Activated CD4-positive, alpha-beta T cell treated with anti-CD3 and anti-CD28 coated beads, Interleukin-10, Interleukin-2, amounts not matched to agents 100 ng/mL and 50 ng/mL, durations not matched to agents 16 hours and 8 hours (primary cell): ENCODE measurements at places on chromosomes 7 and 10.

GRCh38 chr7:33516568-33516967 is 387.2 kb downstream of the BBS9 start:
- no peak for DNase-seq

- DNase-seq: peak; percentile 46
These were observed 928.7 kb downstream of the IPMK start for GRCh38 chr10:57338823-57339558.

DNA sequence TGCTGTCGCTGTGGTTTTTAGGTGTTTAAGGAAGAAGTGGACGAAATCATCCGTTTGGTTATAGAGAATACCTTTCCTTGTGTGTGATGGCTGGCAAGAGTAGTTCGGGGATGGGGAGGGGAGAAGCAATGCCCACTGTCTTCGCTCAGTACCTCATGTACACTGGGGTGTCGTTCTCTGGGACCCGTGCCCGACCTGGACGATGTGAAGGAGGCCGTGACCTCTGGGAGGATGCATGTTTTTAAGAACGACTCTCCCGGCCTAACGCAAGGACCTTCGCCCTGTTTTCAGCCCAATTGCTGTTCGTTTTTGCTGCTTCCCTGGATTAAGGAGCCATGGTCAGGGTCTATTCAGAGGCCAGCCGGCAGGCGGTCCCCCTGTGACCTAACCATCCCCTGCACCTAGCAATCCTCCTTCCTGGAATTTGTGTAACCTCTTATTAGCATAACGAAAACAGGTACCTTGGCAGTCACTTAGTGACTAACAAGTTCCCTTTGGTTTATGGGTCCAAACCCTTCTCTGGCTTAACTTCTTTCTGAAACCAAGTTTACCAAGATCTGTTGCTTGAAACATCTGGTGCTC is 1.3 kb downstream of the NFE2L3 start:
- DNase-seq: peak; percentile 65

DNA sequence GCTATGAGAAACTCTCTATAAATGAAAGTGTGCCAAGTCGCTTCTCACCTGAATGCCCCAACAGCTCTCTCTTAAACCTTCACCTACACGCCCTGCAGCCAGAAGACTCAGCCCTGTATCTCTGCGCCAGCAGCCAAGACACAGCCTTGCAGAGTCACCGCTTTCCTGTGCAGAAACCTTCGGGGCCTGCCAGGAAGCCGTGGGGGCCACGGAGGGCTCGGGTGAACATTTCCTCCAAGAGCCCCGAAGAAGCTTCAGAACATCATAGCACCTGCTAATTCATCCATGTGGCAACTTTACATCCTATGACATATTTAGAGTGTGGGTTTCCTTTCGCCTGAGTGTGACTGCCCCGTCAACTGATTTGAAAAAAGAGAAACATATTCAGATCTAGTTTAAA is 55.7 kb upstream of the PRSS58 start:
- DNase-seq: no peak

DNA sequence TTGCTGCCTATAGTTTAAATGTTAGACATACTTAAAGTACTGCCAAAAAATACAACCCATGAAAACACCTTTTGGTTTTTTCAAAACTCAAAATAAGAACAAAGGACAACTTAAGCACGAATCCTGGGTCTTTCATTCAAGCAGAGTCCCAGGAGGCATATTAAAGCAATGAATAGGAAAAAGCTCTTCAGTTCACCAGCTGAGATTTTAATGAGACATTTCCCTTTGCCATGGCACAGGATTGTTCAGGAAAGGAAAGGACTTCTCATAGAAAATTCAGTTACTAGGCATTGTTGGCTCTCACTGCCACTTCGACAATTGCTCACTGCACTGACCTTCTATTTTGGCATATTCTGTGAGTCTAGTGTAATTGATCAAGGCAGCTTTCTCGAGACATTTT is 133.5 kb upstream of the FEZF1 start:
- DNase-seq: no peak

GRCh38 chr7:79050603-79051002 is 402.9 kb downstream of the MAGI2 start:
- no peak for DNase-seq

- no peak for DNase-seq
These were observed 11.0 kb upstream of the TNKS2 start for GRCh38 chr10:91787258-91787657.

GRCh38 chr10:51397695-51398094 is 301.7 kb downstream of the CSTF2T start:
- DNase-seq: no peak

- no peak for DNase-seq
These were observed 544.9 kb upstream of the ADARB2 start for GRCh38 chr10:2282202-2282601.

- DNase-seq: no peak
These were observed 367.6 kb downstream of the HGF start for GRCh38 chr7:81402227-81402626.

- DNase-seq: no peak
These were observed 75.0 kb downstream of the POM121L12 start for GRCh38 chr7:53110425-53110824.

GRCh38 chr7:127391591-127392181 is 822 bp downstream of the ZNF800 start:
- peak; percentile 64 for DNase-seq

- DNase-seq: no peak
These were observed 708 bp upstream of the GPR85 start for GRCh38 chr7:113087071-113087998.

- DNase-seq: no peak
These were observed 196.1 kb upstream of the LRGUK start for GRCh38 chr7:133931053-133931452.

DNA sequence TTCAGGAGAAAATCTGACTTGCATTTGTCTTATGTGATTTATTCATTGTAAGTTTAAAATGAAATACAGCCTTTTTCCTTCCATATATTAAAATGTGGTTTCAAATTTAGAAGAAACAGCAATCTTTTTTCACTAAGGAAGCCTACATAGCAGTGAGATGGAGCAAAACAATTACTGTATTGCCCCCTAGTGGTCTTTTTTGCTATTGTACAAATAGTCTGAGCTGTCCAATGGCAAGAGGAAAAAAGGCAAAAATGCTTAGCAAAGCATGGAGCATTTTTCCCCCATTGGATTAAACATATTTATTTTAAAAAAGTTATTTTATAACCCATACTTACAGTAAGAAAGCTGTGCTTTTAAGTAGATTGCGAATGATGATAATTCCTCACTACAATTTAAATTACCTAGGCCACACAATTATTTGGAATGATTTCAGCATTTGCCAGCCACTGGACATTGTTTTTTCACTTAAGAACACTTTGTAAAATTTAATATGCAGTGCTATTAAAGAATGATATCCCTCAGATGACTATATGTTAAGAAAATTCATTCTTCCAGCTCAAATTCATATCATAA is 119.5 kb downstream of the CPED1 start:
- peak; percentile 66 for DNase-seq

GRCh38 chr7:54180796-54181195 is 361.4 kb upstream of the VSTM2A start:
- no peak for DNase-seq

DNA sequence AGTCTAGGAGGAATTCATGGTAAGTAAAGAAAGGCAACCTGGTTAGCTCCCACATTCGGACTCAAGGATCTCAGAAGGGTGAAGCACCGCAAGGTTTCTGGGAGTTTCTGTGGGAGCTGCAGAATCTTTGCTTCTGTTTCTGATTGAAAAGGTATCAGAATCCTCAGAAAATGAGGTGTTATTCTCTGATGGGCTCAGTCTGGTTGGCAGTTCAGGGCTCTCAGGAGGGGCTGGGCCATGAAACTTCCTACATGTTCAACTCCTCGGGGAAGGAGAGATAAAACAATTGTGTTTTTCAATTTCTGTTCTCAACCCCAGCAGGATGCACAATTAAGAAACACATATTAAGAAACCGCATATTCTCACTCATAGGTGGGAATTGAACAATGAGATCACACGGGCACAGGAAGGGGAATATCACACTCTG is 9.1 kb downstream of the OR2A7 start:
- DNase-seq: no peak

- DNase-seq: no peak
These were observed 295.8 kb downstream of the CELF2 start for GRCh38 chr10:11313463-11313862.

DNA sequence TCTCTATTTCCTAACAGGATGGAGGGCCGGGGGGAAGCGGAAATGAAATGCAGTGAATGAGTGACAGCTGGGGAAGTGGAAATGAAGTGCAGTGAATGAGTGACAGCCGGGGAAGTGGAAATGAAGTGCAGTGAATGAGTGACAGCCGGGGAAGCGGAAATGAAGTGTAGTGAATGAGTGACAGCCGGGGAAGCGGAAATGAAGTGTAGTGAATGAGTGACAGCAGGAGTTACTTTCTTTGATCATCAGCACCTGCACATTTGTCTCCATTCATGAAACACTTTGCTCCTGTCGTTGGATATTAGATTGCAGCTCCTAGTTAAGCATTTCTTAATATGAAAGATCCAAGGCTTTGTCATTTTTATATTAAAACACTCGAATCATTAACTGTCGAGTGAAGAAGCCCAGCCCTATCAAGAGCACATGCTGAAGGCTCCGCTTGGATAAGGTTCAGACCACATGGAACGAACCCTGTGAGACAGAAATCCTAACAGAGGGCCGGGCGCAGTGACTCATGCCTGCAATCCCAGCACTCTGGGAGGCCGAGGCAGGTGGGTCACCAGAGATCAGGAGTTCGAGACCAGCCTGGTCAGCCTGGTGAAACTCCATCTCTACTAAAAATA is 406.0 kb upstream of the ADARB2 start:
- DNase-seq: no peak

GRCh38 chr10:43314626-43315495 is 48.0 kb upstream of the RASGEF1A start:
- DNase-seq: no peak

DNA sequence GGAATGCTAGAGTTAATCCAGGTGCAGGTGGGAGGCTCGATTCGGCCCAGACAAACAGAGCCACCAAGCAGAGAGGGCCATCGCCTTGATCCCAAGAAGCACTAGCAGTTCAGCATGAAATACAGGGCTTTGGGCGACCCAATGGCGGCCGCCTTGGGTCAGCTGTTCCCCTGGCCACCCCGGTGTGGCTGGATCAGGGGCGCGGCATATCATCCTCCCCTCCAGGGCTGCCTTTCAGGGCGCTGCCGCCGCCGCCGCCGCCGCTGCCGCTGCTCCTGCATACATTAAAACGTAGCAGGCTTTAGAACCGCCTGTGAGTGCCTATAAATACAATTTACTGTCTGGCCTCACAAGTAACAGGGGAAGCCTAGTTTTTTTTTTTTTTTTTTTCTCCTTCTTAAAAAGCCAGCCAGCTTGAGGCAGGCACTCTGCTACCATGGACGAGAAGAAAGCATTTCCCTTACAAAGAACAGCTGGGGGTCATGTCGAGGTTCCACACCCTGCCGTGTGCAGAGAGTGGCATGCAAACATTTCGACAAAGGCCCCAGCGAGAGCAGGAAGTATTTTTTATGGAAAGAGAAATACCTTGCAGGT is 57.7 kb upstream of the EFCAB10 start:
- no peak for DNase-seq

DNA sequence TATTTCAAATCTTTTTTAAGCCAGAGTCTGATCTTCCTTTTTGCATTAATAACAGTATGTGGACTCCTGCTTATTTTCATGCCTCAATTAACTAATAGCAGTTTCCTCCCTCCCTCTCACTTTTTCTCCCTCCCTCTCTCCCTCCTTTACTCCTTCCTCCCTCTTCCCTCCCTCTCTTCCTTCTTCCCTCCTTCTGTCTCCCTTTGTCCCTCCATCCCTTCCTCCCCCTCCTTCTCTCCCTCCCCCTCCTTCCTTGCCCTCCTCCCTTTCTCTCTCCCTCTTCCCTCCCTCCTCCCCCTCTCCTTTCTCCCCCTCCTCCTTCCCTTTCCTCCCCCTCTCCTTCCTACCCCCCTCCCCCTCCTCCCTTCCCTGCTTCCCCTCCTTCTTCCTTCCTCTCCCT is 2.0 kb downstream of the ZCWPW1 start:
- no peak for DNase-seq

DNA sequence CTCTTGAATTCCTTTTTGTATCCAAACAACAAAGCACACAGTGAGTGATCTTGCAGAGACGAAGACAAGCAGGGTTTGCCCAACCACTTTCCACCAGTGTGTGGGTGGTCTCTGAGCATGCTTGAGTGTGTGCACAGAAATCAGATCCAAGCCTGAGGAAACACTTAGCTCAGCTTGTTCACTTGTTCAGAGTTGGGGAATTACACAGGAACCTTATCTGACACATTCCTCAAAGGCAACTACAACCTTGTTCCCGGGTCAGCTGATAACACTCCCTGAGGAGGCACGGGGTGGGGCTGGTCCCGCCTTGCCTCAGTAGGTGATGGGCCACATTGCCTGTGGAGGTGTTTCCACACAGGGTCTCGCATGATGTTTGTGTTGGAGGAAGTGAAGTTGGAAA is 216.9 kb downstream of the DYNC1I1 start:
- DNase-seq: no peak

DNA sequence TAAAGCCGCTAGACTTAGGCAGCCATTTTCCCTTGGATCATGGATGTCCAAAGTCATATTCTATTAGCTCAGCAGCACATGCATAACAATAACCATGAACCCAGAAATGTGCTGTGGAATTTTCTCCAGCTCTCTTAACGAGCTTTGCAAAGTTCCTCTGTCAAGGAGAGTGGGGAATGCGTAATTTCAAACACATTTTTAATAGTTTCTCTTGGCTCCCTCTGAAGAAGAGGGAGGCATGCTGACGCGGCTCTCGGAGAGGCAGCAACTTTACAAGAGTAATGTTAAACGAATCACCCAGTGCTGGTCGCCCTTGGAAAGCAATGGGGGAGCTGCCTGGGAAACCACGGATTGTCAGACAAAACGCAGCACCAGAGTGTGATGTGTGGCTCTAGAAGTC is 114.8 kb downstream of the RAB18 start:
- no peak for DNase-seq

GRCh38 chr7:134458341-134458805 is 527 bp downstream of the AKR1B1 start:
- peak; percentile 63 for DNase-seq

- DNase-seq: no peak
These were observed 1.8 kb downstream of the PPIF start for GRCh38 chr10:79349072-79349491.

DNA sequence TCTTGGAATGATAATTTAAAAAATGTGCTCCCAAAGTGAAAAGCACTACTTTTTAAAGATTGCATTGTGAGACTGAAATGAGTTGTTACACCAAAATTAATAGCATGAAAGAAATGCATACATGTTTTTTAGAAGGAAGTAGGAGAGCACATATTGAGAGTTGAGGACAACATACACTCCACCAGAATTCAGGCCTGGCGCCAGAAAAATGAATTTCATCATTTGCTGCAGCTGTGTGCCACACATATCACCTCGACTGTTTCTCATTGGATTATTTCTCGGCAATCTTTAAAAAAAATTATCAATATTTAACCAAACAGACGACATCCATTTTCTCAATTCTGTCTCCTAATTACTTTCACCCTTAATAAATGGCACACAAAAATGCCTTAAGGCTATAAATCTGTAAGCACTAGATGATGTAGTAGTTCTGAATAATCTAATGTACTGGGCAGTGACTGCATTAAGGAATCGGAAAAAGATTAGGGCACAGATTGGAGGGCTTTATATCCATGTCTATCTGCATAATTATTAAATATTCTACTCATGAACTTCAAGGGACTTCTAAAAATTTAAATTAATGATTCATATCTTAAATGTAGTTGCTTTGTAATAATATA is 590.4 kb downstream of the NXPH1 start:
- DNase-seq: no peak
